CD4-positive, alpha-beta T cell treated with Interleukin-4 for 1 hour (primary cell): ENCODE measurements at places on chromosomes 13 and 19.

DNA sequence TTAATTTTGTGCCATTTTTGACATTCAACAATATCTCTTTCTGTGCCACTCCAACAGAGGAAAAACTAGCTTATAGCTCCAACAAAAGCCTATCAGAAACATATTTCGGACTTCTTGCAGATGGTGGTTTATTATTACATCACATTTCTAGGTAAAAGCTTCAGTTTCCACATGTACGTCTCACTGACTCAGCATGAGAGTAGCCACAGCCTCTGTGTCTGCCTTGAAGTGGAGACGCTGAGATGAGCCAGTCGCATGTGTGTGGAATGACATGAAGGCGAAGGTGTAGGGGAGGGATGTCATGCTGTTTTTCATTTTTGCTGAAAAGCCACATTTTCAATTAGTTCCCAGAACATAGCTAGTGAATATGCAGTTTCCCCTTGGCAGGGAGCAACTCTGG, 598.6 kb downstream of the EFNB2 start:
- DNase-seq, result no peak

GRCh38 chr19:14507704-14508542, 10.3 kb downstream of the DNAJB1 start:
- DNase-seq, result peak; percentile 52

GRCh38 chr19:41912899-41913537, 15.2 kb downstream of the ERFL start:
- DNase-seq, result no peak

- DNase-seq, result no peak
These were observed at the start of gene PALM3 for GRCh38 chr19:14061751-14062557. TSS of gene PALM3 (minus strand) at chr19:14062076. CDS start at chr19:14061980, 96 bp downstream.

GRCh38 chr19:27754700-27755099, 1458.3 kb downstream of the UQCRFS1 start:
- DNase-seq, result no peak

GRCh38 chr13:26502826-26503225, 54.7 kb upstream of the WASF3 start:
- DNase-seq, result no peak

DNA sequence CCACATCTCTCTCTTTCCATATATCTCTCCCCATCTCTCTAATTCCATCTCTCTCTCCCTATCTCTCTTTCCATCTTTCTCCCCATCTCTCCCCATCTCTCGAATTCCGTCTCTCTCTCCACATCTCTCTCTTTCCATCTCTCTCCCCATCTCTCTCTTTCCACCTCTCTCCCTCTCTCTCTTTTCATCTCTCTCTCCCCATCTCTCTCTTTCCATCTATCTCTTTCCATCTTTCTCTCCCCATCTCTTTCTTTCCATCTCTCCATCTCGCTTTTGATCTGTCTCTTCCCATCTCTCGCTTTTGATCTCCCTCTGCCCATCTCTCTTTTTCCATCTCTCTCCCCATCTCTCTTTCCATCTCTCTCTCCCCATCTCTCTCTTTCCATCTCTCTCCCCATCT, 25.6 kb downstream of the ADGRE3 start:
- no peak for DNase-seq

GRCh38 chr13:21435687-21436151, 23.4 kb downstream of the ZDHHC20 start:
- DNase-seq, result peak; percentile 59

GRCh38 chr13:97471711-97472110, 37.7 kb downstream of the RAP2A start:
- DNase-seq, result no peak

DNA sequence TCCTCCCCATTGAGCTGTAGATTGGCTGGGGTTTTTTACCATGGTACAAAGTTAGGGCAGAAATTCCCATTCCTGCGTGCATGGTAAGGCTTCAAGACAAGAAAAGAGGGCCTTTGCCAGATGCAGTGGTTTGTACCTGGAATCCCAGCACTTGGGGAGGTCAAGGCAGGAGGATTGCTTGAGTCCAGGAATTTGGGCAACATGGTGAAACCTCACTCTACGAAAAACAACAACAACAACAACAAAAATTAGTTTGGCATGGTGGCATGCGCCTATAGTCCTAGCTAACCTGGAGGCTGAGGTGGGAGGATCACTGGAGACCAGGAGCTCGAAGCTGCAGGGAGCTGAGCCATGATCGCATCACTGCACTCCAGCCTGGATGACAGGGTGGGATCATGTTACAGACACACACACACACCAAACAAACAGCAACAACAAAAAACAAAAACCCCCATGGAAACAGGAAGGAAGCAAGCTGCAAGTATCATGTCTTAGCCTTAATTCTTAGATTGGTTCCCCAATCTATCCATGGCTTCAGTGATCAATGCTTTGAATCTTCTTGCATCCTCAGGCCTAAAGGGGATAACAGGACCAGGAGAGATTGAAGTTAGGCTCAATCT, 5.5 kb upstream of the WTIP start:
- DNase-seq, result no peak

DNA sequence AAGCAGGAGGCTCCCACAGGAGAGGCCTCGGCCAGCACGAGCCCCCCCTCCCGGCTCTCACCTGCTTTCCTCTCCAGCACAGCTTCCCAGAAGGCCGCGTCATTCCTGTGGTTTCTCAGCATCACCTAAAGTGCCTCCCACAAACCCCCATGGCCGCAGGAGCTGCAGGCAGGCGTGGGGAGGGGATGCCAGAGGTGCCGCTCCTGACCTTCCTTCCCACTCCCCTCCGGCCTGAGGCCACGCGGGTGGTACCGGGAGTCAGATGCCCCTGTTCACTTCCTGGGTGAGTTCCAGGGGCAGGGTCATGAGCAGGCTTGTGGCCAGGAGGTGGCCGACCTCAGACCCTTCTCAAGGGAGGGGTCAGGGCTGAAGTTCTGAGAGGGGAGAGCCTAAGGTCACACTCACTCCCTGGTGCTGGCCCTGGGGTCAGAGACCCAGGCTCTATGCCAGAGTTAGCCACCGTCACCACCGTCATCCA, 14.4 kb upstream of the NPAS1 start:
- no peak for DNase-seq

- DNase-seq, result no peak
These were observed 571 bp upstream of the DHRS12 start for GRCh38 chr13:51804295-51805172.

DNA sequence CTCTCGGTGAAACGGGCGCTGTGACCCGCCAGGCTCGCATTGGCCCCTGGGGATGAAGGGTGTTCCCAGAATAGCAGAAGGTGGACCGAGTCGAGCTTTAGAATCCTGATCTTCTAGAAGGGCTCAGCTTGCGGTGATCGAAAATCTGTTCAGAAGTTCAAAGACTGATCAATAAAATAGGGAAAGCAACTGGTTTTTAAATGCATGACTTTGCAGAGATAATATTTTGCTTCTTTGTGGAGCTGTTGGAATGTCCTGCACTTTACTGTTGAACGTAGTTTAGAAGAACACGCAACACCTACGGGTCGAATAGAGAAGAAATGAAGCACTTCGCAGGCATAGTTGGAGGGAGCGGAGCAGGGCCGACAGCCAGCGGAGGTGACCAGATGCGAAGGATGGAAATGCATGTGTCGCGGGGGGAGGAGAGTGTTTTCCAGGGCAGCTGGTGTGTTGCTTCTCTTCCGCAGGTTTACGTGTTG, 766 bp downstream of the CEBPG start:
- no peak for DNase-seq

GRCh38 chr13:23488442-23488841, 54.9 kb upstream of the SACS start:
- DNase-seq, result no peak

DNA sequence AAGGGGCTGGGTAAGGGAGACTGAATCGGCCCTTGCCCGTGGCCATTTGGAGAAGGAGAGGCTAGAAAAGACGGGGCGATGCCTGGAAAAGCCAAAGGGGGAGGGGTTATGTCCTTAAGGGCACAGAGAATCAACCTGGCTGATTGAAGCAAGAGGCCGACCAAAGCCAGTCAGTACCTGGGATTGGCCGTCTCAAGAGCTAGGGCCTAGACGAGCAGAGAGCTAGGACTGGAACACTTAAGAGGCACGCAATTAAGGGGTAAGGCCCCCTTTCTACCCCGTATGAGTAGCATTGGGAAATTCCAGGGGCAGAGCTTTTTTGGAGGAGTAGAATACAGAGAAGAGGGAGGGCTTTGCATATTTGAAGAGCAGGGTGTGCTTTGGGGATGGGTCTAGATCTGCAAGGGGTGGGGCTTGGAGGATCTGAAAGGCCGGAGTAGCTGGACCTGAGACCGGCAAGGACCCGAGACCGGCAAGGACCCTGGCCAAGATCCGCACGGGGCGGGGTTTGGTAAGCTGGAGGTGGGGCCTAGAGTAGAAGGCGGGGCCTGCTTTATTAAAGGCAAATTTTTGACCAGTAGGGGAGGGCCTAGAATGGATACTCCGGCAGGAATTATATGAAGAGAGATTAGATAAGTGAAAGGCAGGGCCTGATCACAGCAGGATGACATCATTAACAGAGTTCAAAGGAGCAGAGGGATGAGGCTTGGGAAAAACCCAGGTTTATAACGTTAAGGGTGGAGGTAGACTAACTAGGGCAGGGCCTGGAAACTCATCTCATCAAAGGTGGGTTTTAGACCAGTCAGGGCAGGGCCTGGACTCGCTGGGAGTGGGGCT, 10.7 kb upstream of the CACNG6 start:
- DNase-seq, result no peak

GRCh38 chr13:91017669-91018053, 329.8 kb upstream of the MIR17HG start:
- DNase-seq, result no peak

GRCh38 chr13:58953638-58954037, 1210.1 kb downstream of the DIAPH3 start:
- no peak for DNase-seq

- DNase-seq, result no peak
These were observed 661 bp downstream of the FREM2 start for GRCh38 chr13:38687246-38688229.

- peak; percentile 12 for DNase-seq
These were observed 567 bp downstream of the EFNB2 start for GRCh38 chr13:106534639-106535551.

DNA sequence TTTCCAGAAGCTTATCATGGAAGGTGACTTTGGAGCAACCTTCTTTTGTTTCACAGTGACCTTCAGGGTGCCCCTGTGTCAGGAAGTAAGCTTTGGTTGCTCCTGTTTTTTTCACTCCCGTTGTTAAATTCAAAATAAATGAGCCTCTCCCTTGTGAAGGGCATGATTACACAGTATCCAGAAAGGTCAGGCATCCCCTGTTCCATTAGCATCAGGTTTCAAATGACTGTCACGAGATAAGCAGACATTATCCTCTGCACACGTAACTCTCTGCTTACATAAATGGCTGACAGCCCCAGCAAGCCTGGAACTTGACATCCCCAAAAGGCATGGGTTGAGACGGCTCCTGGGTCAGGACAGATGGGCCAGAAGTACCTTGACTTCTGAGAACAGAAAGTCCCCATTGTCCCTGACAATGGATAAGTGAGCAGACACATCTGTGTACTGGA, 52.0 kb downstream of the RAB20 start:
- no peak for DNase-seq

DNA sequence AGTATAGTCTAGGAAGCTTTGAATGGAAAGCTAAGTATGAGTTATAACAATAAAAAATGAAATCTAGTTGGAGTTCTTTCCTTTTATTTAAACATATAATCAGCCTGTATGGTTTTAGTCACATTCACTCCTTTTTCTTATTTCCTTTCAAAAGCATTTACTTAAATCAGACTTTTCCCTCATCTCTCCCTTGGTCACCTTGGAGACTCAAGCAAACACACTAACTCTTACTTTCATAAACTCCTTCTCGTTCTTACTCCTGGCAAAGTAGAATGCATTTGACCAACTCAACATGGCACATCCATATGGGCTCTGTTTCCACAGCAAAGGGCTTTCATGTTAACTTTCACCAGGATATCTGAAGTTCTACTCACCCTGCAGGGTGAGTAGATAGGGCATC, 400.0 kb downstream of the LMO7 start:
- DNase-seq, result no peak

DNA sequence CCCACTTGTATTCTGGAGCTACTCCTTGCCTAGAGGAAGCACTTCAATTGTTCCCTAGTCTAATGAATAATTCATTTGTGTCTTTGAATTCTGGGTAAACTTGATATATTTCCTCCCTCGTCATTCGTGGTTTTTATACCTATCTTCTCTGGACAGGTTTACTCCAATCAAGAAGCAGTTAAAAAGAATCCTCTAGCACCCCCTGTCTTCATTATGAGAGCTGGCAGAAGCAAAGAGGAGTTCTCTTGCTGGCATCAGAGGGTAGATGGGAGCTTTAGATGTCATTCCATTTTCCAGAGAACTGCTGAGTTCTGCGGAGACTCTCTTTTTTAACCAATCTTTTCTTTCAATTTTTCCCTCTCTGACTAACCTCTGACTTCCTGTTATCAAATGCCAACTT, 627.7 kb downstream of the FGF9 start:
- DNase-seq, result peak; percentile 15

GRCh38 chr13:25371875-25372283, at the start of gene ATP8A2:
TSS of gene ATP8A2 (plus strand) at chr13:25371974. CDS start at chr13:25372213, 239 bp downstream.
- no peak for DNase-seq

DNA sequence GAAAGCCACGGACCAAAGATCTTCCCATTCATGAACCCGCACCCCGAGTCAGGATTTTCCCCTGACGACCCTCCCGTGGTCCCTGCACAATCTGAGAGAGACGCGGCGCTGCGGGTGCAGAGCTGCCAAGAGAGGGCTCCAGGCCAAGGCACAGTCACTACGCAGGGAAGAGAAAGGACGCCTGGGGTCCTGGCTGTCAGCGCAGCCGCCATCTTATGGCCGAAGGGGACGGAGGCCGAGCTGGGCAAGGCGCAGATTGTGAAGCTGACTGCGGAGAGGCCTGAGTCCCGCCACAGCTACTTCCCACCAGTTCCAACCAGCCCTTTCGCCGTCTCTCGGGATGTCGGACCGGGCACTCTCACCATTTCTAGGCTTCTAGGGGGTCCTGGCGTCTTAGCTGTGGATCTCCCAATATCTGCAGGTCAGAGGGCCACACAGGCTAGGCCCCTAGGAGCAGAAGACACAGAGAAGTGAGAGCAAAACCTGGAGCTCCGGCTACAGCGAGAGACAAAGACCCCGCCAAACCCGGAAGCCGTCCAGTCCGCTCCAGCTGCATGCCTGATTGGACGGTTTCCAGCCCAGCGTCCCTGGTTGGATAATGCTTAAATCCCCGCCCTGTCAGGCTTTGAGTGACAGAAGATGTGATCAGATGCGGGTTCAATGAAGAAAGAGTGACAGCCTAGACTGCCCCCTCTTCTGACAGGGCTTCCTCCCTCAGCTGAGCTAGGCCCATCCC, at the start of gene ZNF100:
Gene ZNF100, minus strand, starts transcription at position 515 of the 736 bp plus-strand sequence. Its CDS starts 150 bp downstream, at position 365.
- peak; percentile 90 for DNase-seq

GRCh38 chr19:6116749-6117430, 6.6 kb upstream of the RFX2 start:
- no peak for DNase-seq

- DNase-seq, result no peak
These were observed 192.4 kb downstream of the NUFIP1 start for GRCh38 chr13:44796597-44797490.

DNA sequence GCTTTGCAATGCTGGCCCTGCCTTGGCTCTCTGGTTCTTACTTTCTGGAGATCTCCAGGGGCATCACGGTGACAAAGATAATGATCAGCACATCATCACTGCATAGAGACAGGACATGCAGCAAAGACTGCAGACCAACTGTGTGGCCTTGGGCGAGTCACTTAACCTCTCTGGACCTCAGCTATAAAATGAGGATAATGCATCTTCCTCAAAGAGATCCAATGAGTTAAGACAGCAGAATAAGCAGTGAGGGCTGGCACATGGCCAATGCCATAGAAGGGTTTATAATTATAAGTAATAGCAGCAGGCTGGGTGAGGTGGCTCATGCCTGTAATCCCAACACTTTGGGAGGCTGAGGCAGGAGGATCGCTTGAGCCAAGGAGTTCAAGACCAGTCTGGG, 2.4 kb downstream of the MAG start:
- DNase-seq, result no peak

GRCh38 chr13:105997581-105998550, 537.6 kb downstream of the EFNB2 start:
- no peak for DNase-seq
